ENCODE measurements at places on chromosomes 4 and X. TPM values are rescaled to one million over a fixed set of nuclear protein-coding genes. Genes with fewer than 3 reads are reported as not detected.

CAPN6 gene
- not detected for total RNA-seq

DNA sequence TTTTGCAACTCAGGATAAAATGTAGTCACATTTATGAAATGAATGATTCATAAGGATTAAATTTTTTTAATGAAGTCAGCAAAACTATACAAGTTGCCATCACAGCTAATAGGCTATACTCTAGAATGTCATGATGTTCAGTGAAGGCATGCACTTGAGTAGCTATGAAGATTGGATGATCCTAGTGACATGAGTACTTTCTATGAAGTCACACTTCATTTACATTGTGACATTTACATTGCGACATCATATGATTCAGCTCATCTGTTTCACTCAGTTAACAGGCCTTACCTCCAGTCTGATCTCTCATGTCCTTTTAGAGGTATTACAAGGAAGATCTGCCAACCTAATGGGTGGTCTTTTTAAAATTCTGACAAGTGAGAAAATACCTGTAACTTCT, 82.7 kb upstream of the FGF13 start:
- no peaks in the 10 kb centered on the region for H3K4me1 ChIP-seq
- DNase-seq: no peak
- no peaks in the 10 kb centered on the region for H3K36me3 ChIP-seq
- H3K27ac ChIP-seq: no peak overlapping the region

DNA sequence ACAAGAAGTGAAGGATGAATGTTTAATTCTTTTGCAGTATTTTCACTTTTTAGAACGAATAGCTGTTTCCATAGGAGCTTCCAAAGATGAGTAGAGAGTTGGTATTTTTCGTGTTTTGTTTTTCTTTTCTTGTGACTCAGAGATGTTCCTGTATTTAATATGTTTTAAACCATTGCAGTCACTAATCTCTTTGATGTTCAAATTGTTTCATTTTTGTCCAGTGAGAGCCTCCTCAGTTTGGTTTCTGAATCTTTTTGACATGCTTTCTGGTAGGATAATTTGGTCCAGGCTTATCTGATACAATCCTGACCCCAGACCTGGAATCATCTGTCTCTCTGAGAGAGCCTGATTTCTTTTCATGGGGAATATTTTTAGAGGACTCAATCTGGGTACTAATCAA, 41.6 kb downstream of the BEX3 start:
- H3K4me3 ChIP-seq: no peak overlapping the region
- no peak for DNase-seq
- H3K27me3 ChIP-seq: no peaks in the 10 kb centered on the region

- no peak overlapping the region for H3K4me3 ChIP-seq
- H3K27ac ChIP-seq: no peak overlapping the region
- no peaks in the 10 kb centered on the region for H3K4me1 ChIP-seq
- H3K36me3 ChIP-seq: no peaks in the 10 kb centered on the region
- no peak for DNase-seq
- H3K27me3 ChIP-seq: no peaks in the 10 kb centered on the region
Measured at GRCh38 chr4:86948276-86948675, 13.5 kb downstream of the AFF1 start.

GRCh38 chr4:113471146-113471860, 290.2 kb downstream of the CAMK2D start:
- DNase-seq: peak; percentile 73

DNA sequence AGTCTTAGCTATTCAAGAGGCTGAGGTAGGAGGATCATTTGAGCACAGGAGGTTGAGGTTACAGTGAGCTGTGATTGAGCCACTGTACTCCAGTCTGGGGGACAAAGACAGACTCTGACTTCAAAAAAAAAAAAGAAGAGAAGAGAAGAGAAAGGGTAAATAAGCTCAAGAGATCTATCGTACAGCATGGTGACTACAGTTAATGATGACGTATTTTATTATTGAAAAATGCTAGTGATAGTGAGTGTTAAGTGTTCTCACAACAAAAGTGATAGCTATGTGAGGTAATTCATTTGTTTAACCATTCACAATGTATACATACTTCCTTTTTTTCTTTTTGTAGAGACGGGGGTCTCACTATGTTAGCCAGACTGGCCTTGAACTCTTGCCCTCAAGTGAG, 121.5 kb upstream of the RPL34 start:
- no peak overlapping the region for H3K4me3 ChIP-seq
- no peak overlapping the region for H3K27ac ChIP-seq
- H3K36me3 ChIP-seq: no peaks in the 10 kb centered on the region
- no peaks in the 10 kb centered on the region for H3K27me3 ChIP-seq

DNA sequence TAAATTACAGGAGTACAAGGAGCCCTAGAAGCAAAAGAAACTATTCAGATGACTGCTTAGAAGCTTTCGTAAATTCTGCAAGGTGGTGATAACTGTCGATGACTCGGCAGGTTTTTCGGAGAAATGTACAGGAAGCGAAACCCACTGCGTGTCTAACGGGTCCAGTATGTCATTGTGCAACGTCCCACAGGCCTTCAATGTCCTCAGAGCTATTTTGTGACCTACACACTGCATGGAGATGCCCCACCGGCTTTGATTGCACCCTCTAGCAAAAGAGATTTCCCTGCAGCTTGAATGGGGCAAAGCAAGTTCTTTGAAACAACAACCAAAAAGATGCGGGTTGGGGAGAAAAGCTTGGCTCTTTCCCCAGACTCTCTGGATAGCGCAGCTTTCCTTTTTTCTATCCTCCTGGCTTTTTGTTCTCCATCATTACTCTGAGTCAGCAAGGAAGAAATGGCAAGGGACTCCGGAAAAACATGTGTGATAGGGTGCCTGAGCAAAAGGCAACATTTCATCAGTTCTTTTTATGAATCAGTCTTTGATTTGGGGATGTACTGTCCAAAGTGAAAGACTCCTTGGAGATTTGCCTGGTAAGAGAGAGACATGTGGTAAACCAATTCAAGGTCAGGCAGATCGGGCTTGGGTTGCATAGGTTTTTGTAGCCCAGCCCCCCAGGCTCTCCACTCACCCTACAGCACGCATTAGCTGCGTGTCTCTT, 112.0 kb upstream of the TBL1X start:
- peak; percentile 80 for DNase-seq
- no peaks in the 10 kb centered on the region for H3K27me3 ChIP-seq
- H3K36me3 ChIP-seq: no peaks in the 10 kb centered on the region

OTC gene
- not detected for total RNA-seq

GRCh38 chrX:13719192-13719856, 15.1 kb downstream of the TRAPPC2 start:
- H3K27me3 ChIP-seq: no peaks in the 10 kb centered on the region
- H3K27ac ChIP-seq: no peak overlapping the region
- H3K4me3 ChIP-seq: no peak overlapping the region
- no peaks in the 10 kb centered on the region for H3K36me3 ChIP-seq
- no peak for DNase-seq
- peaks cover 2% of the 10 kb centered on the region for H3K4me1 ChIP-seq

TAF1 gene
- total RNA-seq: 45.2 TPM

SATL1 gene
- total RNA-seq: not detected

RGN gene
- 23.8 TPM for total RNA-seq

DNA sequence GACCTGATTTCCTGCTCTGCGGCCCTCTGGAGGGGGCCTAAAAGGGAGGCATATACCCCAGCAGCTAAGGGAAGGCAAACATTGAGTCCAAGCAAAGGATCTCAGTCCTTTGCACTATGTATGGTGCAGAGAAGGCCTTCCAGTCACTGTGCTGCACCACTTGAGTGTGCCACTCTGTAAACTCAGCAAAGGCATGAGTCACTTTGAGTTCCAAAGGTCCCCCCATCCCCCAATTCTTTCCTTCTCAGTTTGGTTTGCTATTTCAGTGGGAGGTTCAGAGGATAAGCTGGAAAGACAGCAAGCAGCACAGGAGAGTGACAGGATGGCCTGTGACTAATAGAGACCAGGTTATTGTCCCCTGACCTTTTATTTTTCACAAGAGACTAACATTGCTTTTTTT, 131.3 kb downstream of the FHDC1 start:
- DNase-seq: peak; percentile 57
- H3K4me1 ChIP-seq: no peaks in the 10 kb centered on the region
- no peaks in the 10 kb centered on the region for H3K36me3 ChIP-seq

DNA sequence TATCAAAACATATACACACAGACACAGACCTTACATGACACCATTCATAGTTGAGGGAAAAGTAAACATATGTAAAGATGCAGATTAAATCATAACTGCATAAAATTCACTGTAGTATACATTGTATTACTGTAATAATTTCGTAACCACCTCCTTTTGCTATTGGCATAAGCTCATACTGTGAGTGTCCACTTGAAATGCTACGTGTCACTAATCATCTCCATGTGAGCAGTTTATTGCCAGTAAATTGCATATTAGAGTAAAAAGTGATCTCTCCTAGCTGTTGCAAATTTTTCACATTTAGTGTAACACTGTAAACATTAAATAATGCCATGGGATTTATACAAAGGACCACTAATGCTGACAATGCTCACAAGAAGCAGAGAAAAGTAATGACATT, 256.7 kb upstream of the GNPDA2 start:
- H3K4me1 ChIP-seq: no peaks in the 10 kb centered on the region
- no peak for DNase-seq
- H3K27ac ChIP-seq: no peak overlapping the region
- no peaks in the 10 kb centered on the region for H3K27me3 ChIP-seq
- H3K4me3 ChIP-seq: no peak overlapping the region

MAD2L1 gene
- 2.1 TPM for total RNA-seq

LNX1 gene
- 0.51 TPM for total RNA-seq

FREM3 gene
- not detected for total RNA-seq

DNA sequence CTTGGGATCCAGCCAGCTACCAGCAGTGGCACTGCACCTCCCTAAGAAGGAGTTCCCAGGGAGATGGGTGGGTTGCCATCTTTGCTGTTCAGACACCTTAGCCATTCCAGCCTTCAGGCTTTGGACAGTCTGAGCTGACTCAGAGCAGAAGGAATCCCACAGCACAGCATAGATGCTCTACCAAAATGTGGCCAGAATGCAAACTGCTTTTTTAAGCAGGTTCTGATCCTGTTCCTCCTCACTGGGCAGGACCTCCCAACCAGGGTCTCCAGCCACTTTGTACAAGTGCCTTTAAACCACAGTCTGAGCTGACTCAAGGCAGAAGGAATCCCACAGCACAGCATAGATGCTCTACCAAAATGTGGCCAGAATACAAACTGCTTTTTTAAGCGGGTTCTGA, 209.0 kb downstream of the NPNT start:
- H3K36me3 ChIP-seq: no peaks in the 10 kb centered on the region
- H3K27me3 ChIP-seq: no peaks in the 10 kb centered on the region
- no peak overlapping the region for H3K27ac ChIP-seq
- H3K4me1 ChIP-seq: no peaks in the 10 kb centered on the region
- H3K4me3 ChIP-seq: no peak overlapping the region

GRCh38 chrX:69066966-69067525, 98.2 kb downstream of the PJA1 start:
- DNase-seq: peak; percentile 51
- H3K27ac ChIP-seq: no peak overlapping the region
- H3K27me3 ChIP-seq: no peaks in the 10 kb centered on the region
- H3K4me3 ChIP-seq: no peak overlapping the region

DNA sequence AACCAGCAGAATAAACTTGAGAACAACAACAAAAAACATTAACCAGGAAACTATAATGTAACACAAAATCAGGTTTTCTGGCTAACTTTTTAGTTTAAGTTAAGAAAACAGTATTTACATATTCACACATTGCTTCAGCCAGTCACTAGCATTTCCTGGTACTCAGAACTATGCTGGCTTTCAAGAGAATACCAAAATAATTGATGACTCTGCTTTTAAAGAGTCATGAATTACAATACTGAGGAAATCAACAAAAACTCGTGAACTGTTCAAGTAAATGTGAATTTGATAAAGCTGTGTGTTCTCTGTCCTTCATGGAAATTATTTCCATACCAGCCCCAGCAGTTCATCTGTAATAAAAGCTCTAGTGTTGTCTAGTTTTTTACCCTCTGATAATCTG, 27.4 kb downstream of the PRSS12 start:
- no peak overlapping the region for H3K27ac ChIP-seq
- DNase-seq: no peak
- peaks cover 2% of the 10 kb centered on the region for H3K36me3 ChIP-seq
- no peaks in the 10 kb centered on the region for H3K27me3 ChIP-seq

- no peaks in the 10 kb centered on the region for H3K4me1 ChIP-seq
- no peak for DNase-seq
- H3K27ac ChIP-seq: no peak overlapping the region
- no peaks in the 10 kb centered on the region for H3K36me3 ChIP-seq
- no peak overlapping the region for H3K4me3 ChIP-seq
Measured at GRCh38 chr4:9384126-9384525, 21.2 kb downstream of the USP17L30 start.

- no peaks in the 10 kb centered on the region for H3K4me1 ChIP-seq
- H3K4me3 ChIP-seq: no peak overlapping the region
- H3K36me3 ChIP-seq: no peaks in the 10 kb centered on the region
- H3K27me3 ChIP-seq: no peaks in the 10 kb centered on the region
- H3K27ac ChIP-seq: no peak overlapping the region
- peak; percentile 22 for DNase-seq
Measured at GRCh38 chr4:83320548-83320947, 14.1 kb downstream of the HPSE start.

- no peaks in the 10 kb centered on the region for H3K4me1 ChIP-seq
- no peak overlapping the region for H3K27ac ChIP-seq
- no peaks in the 10 kb centered on the region for H3K27me3 ChIP-seq
- no peaks in the 10 kb centered on the region for H3K36me3 ChIP-seq
- no peak for DNase-seq
- H3K4me3 ChIP-seq: no peak overlapping the region
Measured at GRCh38 chr4:189765736-189766135, 174.9 kb upstream of the FRG1 start.

ENPP6 gene
- 0.17 TPM for total RNA-seq

TMSB15B gene
- 1.5 TPM for total RNA-seq

DNA sequence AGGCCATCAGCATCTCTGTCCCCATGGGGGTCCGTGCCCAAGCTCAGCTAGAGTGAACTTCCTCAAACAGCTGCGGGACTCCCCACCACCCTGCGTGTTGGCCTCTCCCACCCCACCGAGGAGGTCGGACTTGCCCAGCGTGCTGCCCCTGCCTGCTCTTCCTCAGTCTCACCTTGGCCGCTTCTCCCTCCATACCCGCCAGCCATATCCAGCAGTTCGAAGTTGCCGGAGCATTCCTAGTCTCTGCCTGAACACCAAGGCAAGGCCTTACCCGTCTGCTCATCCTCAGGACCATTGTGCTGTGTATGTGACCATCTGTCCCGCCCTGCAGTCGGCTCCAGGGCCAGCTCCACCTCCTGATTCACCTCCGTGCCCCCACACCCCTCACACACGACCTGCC, 84.5 kb downstream of the WFS1 start:
- H3K4me3 ChIP-seq: no peak overlapping the region
- no peaks in the 10 kb centered on the region for H3K4me1 ChIP-seq
- H3K36me3 ChIP-seq: no peaks in the 10 kb centered on the region

Measured in fibroblast of lung (primary cell).